ENCODE measurements at places on chromosomes 4 and X.

GRCh38 chr4:70382691-70383181, at the start of gene SMR3B:
SMR3B (plus strand) TSS chr4:70383131; CDS start chr4:70384511, 1,380 bp downstream.
- H3K36me3 ChIP-seq = no peaks in the 10 kb centered on the region
- DNase-seq = no peak
- H3K27me3 ChIP-seq = no peaks in the 10 kb centered on the region
- no peak within 1 kb of the TSS for H3K27ac ChIP-seq

DNA sequence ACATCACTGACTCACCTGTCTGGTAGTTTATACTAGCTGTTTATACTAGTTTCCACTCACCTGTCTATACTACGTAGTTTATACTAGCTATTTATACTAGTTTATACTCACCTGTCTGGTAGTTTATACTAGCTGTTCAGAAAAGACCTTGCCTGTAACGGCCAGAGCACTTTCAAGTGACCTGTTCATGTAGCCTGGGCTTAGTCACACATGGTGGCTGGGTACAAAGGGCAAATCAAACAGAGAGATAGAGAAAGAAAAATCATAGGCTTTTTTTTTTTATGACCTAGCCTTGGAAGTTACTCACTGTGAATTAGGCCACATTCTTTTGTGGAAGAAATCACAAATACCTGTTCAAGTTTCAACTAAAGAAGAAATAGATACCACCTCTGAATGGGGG, 30.7 kb upstream of the SPANXN4 start:
- H3K36me3 ChIP-seq = no peaks in the 10 kb centered on the region
- H3K4me3 ChIP-seq = no peak overlapping the region
- no peaks in the 10 kb centered on the region for H3K27me3 ChIP-seq
- no peaks in the 10 kb centered on the region for H3K4me1 ChIP-seq
- no peak overlapping the region for H3K27ac ChIP-seq

GRCh38 chr4:173367285-173367684, 3.5 kb upstream of the SAP30 start:
- H3K4me1 ChIP-seq = peaks cover 5% of the 10 kb centered on the region
- H3K36me3 ChIP-seq = no peaks in the 10 kb centered on the region

DNA sequence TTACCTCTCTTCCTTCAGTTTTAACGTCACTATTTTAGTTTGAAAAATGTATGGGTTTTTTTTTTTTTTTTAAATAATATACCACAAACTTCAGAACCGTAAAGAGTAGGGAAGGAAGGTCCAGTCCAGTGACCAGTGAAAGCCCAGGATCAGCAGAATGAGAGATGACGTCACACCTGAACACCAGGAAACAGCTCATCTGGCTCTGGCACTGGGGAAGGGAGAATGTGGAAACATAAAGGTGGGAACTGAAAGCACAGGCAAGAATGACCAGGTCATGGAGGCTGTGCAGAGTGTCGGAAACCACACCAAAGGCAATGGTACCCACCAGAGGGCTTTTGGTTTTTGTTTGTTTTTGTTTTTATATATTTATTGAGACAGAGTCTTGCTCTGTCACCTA, 141.2 kb downstream of the DHX15 start:
- H3K4me1 ChIP-seq = no peaks in the 10 kb centered on the region
- no peak for DNase-seq
- no peaks in the 10 kb centered on the region for H3K36me3 ChIP-seq
- H3K27ac ChIP-seq = no peak overlapping the region
- no peak overlapping the region for H3K4me3 ChIP-seq

GRCh38 chrX:6374556-6374955, 145.9 kb upstream of the NLGN4X start:
- H3K4me1 ChIP-seq = no peaks in the 10 kb centered on the region
- H3K27ac ChIP-seq = no peak overlapping the region
- no peak for DNase-seq
- H3K27me3 ChIP-seq = no peaks in the 10 kb centered on the region
- H3K36me3 ChIP-seq = no peaks in the 10 kb centered on the region

GRCh38 chrX:71671938-71672337, 4.6 kb downstream of the LOC101059915 start:
- H3K36me3 ChIP-seq = no peaks in the 10 kb centered on the region
- no peaks in the 10 kb centered on the region for H3K27me3 ChIP-seq
- DNase-seq = no peak
- no peaks in the 10 kb centered on the region for H3K4me1 ChIP-seq
